CD4-positive, alpha-beta T cell treated with Interleukin-17A for 4 hours (primary cell): ENCODE measurements at places on chromosomes 12 and 14.

DNA sequence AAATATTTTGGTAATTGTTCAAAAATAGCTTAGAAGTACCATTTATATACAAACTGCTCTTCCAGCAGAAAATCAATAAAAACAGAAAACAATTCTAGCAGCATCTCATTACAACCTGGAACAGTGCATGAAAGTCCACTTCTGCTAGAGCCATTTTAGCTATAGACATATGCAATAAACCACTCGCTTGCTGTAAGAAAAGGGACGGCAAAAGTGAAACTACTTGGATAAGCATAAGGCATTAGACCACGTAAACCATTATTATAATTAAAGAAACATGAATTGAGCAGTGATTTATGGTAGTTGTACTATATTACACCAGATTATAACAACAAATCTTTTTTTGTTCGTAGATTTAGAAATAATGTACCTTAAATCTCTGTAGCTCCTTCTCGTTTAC is 48.7 kb downstream of the LRIG3 start:
- DNase-seq, result no peak

DNA sequence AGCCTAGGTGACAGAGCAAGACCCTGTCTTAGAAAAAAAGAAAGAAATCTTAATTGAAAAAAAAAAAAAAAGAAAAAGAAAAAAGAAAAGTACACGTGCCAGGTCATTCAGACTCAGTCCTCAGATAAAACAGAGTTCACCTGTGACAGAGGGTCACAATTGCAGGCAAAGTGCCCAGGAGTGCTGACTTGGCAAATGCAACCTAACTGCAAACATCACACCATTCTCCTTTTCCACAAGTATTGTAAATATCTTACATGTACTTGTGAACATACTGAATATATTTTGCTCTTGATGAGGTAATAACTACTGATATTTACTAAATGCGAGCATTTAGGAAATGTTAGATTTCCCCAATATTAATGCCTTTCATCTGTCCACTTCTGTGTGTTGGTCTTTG is 9.0 kb upstream of the COL2A1 start:
- no peak for DNase-seq

- no peak for DNase-seq
These were observed 9.7 kb downstream of the PACS2 start for GRCh38 chr14:105324080-105324778.

DNA sequence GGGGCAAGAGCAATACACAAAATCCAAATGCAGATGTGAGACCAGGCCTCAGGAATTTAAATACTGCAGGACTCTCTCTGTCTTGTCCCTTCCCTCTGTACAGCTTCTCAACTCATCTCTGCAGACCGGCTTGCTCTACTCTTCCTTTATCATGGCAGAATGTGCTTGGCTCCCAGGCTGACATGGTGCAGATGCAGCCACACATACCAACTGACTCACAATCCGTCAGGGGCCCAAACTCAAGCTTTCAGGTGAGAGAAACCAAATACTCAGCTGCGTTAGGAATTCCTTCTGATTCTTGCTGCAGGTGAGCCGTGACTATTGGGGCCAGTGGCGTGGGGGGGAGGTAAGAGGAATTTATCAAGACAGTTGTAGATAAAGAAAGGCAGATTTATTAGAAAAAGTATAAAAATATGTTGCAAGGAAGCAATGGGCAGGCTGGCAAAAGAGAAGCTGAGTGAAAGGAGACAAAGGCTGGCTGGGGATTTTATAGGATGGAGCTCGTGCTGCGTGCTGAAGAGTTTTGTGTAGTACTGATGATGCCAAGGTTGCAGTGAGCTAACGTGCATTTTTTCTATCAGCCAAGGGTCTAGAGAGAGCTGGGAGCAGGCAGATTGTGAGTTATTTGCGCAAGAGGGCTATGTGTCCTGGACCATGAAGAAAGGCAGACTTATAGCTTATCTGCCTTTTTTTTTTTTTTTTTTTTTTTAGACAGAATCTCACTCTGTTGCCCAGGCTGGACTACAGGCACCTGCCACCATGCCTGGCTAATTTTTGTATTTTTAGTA is 5.0 kb upstream of the LGALS3 start:
- no peak for DNase-seq

DNA sequence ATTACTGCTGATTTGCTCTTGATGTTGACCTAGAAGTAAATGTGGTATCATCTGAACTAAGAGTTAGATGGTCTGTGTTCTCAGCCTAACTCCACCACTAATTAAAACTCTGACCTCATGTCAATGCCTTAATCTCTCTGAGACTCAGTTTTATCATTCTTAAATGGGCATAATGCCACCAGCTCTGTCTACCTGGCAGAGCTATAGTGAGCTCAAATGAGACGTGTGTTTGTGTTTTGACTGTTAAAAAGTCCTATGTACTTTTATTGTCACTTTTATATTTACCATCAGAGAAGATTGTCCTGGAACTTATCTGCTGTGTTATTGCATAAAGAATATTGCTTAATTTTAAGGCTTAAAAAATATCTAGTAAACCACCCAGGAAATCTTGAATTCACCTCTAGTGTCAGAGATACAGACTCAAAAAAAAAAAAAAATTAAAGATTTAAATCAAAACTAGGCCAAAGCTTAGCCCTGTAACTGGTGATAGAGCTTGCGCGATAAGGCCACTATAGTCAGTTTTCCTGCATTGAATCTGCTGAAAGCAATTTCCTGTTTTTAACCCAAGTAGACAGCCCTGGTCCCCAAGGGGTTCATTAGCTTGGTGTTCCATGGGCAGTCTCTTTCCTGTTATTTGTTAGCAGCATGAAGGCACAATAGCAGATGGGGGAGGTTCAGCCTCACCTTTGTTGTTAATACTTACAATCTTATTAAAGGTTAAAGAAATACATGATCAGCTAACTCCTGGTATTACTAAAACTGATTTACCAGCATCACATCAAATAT is 261.8 kb downstream of the ATP23 start:
- no peak for DNase-seq

GRCh38 chr12:50039151-50039835 is 14.0 kb upstream of the RACGAP1 start:
- DNase-seq, result peak; percentile 90

DNA sequence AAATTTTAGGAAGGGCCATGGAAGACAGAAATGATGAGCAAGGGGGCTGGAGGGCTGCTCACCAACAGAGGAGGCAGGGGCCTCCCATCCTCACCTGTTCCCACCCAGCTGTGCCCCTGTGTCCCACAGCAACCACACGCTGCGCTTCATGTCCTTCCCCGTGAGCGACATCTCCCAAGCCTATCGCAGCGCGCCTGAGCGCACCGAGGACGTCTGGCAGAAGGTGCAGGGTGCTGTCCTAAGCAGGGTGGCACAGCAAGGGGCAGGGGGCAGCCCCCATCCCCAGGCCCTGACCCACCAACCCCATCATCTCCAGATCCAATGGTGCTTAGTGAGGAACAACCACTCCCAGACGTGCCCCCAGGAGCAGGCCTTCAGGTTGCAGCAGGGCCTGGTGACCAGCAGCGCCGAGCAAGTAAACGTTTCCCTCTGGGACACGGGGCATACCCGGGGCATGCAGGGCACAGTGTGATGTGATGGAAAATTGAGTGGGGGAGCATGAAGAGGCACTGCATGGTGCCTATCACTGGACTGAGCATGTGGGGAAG is 8.1 kb downstream of the CARMIL3 start:
- DNase-seq, result no peak

- no peak for DNase-seq
These were observed 76.9 kb upstream of the ANO4 start for GRCh38 chr12:100717733-100718067.

DNA sequence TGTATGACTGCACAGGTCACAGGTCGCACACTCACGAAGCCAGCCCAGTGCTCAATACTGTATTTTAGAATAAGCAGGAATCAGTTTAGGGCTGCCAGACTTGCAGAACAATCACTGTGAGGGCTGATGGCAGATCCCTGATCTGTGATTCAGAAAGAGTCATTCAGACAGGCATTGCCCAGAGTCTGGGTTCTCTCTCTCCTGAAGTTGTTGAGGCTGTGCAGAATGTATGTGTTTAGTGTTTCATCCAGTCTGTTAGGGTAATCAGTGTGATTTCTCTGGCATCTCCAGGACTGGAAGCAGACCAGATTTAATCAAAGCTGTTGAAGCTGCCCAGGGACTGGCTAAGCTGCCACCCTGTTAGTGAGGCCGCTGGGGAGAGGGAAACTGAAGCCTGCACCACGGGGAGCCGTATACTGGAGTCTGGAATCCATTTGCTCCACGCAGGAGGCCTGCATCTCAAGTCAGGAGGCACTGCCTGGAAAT is 69.3 kb downstream of the ETV6 start:
- DNase-seq, result no peak

DNA sequence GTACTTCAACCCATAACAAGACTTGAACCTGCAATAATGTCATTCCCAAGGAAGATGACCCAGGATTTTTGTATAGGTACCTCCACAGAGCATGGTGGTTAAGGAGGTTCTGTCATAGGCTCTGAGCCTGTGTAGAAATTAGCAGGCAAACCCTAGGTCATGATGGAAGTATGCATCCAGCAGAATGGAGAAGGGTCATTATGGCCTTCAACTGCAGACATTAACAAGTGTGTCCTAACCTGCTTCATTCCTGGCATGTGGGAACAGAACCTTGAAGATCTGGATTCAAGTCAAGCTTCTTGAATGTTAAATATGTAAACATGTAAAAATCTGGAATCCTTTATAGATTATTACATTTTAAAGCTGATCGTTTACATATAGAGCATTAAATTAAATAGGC is 116.2 kb upstream of the SLC38A4 start:
- DNase-seq, result no peak

- peak; percentile 62 for DNase-seq
These were observed 3.7 kb downstream of the GPR132 start for GRCh38 chr14:105061428-105062047.
